NCI-H524 (cell line): ENCODE measurements at places on chromosomes 2 and 18.

DNA sequence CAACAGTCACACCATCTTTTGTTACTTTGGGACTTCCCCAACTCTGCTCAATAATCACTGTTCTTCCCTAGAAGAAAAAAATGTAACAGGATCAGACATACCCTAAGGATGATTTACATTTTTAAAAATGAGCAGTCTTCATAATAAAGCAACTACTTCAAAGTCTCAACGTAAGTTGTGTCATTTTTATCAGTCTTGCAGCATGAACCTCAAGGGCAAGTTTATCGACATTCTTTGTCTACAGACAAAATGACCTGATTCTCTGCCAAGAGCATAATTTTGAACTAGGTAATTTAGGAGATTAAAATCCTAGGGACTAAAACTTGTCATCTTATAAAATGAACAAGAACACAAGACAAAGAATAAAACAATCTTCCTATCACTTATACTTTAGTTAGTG, 2.3 kb downstream of the HSPD1 start:
- DNase-seq, result no peak

- no peak for DNase-seq
Measured at GRCh38 chr2:26620031-26620605, 21.0 kb downstream of the CIB4 start.

DNA sequence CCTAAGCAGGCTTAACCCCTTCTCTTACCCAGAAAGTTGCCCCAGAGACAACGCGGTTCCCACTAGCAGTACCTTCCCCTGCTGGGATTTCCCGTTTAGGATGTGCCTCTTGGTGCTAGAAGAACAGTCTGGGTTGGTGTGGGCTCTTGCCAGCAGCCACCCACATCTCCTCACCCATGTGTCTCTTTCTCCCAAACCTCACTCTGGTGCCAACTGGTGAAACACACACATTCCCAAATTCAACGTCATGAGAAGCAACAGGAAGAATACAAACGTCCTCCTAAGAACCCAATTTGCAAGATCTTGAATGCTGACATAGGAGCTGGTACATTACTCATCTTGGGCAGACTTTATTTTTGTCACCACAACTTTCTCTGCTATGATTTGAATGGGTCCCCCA, 36.2 kb downstream of the DIPK1C start:
- no peak for DNase-seq

- no peak for DNase-seq
Measured at GRCh38 chr2:152046940-152047339, 51.9 kb downstream of the CACNB4 start.

DNA sequence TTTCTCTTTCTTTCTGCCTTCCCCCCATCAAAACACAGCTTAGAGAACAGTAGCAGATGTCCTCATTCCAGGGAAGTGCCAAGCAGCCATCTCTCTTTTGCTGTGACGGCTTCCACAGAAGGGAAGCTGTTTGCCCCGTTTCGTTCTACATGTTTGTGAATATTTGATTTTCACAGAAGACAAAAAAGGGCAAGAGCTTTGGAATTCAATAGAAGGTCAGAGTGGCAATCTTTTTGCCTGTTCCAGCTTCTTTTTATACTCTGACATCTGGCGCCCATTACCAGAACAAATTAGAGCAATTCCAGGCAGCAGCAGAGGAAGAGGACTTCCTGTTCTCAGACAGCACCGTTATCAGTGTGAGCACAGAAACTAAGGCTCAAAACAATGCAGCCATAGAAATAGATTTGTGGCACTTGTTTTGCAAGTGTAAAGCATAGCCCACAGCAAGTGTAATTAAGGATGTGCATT, 79.0 kb upstream of the CDH19 start:
- no peak for DNase-seq

DNA sequence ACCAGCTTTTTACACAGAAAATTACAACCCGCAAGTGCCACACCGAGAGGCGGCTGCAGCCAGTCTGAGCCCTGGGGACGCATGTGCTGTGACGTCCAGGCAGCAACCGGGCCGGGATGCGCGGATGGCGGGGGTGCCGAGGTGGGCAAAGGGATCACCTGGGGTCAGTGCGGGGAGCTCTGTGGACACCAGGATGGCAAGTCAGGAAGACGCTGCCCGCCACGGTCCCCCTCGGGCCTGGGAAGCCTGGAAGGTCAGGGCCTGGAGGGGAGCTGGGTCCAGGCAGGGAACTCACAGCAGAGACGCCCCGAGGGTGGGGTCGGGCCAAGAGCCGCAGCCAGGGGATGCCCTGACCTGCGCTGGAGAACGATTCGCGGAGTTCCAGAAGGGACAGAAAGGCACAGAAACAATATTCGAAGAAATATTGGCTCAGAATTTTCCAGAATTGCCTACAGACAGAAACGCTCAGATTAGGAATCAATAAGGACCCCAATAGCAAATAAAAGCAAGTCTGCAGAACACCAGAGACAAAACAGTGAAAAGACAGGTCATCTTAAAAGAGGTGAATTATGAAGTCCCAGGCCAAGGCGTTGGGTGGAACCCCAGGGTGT, 11.7 kb upstream of the KIF1A start:
- no peak for DNase-seq

- no peak for DNase-seq
Measured at GRCh38 chr2:113114224-113114945, 13.0 kb upstream of the IL1RN start.

GRCh38 chr2:167715932-167716331, 531.5 kb downstream of the STK39 start:
- DNase-seq, result no peak
